ENCODE measurements at places on chromosomes 3 and 15.

DNA sequence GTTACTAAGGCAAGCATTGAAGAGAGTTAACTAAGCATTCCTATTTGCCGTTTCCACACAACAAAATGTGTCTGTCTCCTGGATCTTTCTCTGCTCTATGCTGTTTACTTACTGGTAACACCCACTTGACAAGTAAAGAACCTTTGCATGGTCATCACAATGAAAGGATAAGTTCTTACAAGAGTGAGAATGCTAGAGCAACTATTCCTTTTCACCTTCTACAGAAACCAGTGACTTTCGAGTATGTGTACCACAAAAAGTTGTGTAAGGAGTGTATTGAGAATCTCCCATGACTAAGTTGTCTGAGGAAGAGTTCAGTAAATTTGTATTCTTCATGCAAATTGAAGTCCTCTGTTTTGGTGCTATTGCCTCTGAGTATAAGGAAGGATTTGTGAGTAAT lies 10.8 kb downstream of the TIPARP start:
- DNase-seq = no peak

DNA sequence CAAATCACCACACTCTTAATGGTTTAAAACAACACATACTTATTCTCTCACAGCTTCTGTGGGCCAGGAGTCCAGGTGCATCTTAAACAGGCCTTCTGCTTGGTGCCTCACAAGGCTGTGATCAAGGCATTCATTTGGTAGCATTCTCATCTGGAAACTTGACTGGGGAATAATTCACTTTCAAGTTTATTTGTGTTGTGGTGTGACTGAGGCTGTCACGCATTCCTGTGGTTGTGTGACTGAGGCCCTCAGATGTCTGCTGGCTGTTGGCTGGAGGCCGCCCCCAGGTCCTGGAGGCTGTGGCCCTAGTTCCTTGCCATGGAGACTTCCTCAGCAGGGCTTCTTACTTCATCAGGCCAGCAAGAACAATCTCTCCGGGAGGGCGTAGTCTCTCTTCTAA lies 16.9 kb upstream of the FAM3D start:
- peak; percentile 32 for DNase-seq

GRCh38 chr3:134029256-134029733 lies 430 bp downstream of the SLCO2A1 start:
- no peak for DNase-seq

GRCh38 chr3:99313485-99313884 lies 324.9 kb upstream of the COL8A1 start:
- no peak for DNase-seq

DNA sequence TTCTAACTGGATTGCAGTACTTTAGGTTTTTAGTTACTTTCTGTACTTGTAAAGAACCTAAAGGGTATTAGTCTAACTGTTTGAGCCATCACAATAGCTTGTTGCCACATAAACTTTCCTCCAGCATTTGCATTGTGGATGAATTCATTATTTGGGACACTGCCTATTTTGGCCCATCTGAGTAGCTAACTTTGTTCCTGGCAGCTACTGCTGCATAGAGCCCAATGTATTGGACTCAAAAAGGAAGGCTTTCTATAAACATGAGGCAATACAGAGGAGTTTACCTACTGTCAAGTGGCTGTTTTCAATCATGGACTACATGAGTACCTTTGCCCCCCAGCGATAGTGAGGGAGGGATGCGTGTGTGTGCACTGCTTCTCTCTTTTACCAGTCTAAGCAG lies 1.9 kb downstream of the ROBO2 start:
- no peak for DNase-seq

- no peak for DNase-seq
These were observed 111.5 kb downstream of the FBN1 start for GRCh38 chr15:48533982-48534381.

GRCh38 chr3:37993820-37994638 lies 3.4 kb downstream of the VILL start:
- DNase-seq = peak; percentile 36

DNA sequence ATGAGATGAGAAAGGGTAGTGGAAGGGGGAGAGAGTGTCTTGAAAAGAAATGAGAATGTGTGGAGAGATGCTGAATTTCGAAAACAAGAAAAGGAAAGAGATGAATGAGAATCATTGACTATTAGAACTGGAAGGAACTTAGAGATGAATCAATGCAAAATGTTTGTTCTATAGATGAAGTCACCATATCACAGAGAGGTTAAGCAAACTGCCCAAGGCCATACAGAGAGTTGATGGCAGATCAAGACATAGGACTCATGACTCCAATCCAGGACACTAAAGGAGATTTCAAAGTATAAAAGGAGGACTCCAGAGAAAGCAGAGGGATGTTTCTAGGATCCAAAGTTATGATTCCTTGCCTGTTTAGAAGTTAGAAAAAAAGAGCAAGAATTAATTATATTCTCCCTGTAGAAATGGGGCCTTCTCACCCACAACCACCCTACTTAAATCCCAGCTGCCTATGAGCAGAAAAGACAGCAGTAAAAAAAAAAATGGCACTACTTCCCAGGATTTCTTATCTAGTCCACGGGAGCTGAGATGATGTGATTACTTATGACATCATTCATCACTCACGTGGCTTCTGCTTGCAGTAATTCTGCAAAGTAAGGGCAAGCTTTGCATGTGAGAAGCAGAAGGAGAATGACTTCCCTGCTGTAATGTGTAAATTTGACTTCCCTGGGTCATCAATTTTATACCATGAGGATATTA lies 210.8 kb upstream of the MRPL3 start:
- no peak for DNase-seq

DNA sequence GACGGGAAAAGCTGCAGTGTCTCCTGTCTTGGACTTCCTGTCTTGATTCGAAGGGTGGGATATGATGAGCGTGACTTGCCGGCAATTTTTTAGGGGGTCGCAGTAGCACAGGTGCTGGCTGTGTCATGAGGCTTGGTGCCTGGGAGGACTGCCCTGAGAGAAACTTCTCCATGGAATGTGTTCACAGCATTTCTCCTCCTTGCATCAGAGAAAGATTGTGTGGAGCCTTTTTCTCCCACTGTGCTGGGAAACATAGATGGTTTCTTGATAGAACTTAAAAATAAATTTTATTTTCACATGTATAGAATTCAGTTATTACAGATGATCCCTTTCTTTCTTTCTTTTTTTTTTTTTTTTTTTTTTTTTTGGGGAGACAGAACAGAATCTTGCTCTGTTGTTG lies 121.4 kb downstream of the KLHL25 start:
- DNase-seq = no peak

DNA sequence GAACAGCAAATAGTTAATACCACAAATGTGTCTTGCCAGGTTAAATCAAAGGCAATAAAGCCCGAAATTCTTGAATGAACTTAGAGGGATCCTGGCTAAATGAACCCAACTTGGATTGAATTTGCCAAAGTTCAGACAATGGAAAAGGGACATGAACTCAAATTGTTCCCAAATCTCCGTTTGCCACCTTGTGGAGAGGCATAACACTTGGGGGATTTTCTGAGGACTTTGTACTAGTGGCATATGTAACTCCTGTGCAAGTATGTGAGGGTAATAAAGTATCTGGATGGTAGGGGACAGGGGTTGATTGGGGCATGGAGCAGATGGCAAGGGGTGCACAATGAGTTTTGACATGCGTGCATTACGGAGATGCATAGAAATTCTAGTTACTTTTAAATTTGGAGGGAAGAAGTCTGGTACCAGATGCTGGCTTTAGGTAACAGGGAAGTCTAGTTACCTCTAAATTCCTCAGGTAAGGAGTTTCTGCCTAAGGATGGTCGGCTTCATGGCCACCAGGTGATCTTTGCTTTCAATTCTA lies 1.2 kb upstream of the TCAIM start:
- no peak for DNase-seq

DNA sequence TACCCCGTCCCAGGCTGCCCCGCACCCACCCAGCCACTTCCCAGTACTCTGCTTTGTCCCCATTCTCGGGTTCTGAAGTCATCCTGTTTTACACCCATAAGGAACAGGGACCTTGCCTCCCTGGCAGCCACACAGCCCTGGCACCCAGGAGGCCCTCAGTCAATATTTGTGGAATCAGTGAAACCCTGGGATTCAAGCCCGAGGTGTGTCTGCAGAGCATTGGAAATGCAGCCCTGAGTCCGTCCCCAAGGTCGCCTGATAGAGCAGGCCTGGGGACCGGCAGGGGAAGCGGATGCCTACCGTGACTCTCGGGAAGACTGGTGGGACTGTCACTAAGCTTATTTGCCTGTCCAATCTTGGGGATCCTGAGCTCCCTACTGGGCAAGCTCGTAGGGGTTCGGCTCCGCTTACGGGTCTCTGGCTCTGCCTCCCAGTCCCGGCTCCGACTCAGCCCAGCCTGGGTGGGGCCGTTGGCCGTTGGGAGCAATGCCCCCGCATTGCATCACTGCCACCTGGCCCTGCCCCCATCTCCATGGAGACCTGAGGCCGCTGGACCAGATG lies 64.4 kb upstream of the TAMM41 start:
- DNase-seq = no peak

DNA sequence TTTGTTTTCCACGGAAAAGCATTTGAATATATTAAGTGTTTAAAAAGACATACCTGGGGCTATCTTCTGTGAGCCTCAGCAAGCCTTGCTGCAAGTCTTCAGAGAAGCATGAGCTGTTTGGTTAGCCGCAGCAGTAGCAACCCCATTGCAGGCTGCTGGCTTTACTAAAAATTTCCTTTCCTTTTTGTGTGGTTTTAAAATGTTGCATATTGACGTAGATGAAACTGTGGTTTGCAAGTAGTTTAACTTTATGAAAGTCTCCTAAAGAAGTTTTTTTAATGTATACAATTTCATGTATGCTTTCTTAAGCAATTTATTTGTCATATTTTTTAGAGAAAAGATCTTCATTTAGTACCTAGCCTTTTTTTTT lies at the start of gene GPR171:
Gene GPR171, minus strand, starts transcription at position 166 of the 370 bp plus-strand sequence. CDS start 3,830 bp downstream, outside the sequence.
- DNase-seq = no peak

DNA sequence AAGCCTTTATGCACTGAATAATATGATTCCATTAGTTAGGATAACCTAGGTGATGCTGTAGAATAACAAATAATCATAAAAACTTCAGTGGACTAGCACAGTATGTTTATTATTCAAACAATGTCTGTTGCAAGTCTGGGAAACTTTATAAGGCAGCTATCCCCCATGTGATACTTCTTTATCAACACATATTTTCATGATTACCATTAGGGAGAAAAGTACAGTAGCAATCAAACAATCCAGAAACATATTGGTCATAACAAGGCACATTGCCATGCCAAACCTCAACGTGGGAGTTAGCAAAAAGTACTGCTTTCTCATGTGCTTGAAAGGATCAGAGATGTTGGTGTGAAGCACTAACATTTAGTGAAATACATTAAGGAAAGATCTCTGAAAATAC lies 35.5 kb downstream of the EOMES start:
- peak; percentile 82 for DNase-seq

DNA sequence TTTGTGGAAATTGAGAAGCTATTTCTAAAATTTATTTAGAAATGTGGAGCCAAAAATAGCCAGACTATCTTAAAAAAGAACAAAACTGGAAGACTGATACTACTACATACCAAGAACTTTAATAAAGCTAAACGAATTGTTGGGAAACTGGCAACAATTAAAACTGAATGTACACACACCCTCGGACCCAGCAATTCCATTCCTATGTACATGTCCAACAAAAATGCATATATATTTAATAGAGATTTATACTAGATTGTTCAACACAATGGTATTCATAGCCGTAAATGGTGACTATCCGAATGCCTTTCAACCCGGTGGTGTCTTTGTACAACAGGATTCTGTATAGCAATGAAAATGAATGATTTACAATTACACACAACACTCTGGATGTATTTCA lies 136.5 kb upstream of the RASGRP1 start:
- DNase-seq = no peak

- no peak for DNase-seq
These were observed 592 bp downstream of the RASGRF1 start for GRCh38 chr15:79089890-79090486.

DNA sequence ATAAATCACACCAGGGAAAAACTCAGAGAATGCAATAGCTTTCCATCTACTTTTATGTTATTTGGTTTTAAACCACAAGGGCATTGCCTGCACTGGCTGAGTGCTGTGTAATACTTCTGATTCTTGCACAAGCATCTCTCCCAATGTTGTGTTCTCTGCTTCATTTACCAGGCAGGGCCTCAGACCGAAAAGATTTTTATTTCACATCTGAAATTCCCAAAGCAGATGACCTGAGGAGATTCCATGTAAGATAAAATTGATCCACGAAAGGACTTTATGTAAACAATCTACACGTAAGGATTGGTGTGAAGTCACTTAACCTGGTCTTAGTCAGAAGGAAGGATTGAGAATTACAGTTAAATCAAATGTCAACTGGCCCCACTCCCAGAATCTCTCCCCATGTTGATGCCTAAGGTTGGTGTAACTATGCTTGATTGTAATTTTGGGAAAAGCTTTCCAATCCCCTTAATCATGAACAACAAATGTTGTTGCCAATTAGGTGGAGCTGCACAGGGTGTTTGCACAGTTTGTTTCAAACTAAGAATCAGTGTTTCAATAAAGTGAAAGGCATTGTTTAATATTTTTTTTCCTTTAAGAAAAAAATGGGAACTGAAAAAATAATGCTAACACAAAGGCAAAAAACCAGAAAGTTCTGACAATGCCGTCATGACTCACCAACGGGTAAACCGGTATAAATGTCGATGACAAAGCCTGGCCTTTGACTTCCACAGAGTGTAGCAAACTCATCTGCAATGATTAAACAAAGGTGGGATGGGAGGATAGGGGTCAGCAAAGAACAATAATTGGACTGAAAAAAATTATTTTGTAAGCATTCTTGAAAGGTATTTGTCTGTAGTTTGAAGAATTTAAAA lies 128.6 kb downstream of the DUT start:
- no peak for DNase-seq

DNA sequence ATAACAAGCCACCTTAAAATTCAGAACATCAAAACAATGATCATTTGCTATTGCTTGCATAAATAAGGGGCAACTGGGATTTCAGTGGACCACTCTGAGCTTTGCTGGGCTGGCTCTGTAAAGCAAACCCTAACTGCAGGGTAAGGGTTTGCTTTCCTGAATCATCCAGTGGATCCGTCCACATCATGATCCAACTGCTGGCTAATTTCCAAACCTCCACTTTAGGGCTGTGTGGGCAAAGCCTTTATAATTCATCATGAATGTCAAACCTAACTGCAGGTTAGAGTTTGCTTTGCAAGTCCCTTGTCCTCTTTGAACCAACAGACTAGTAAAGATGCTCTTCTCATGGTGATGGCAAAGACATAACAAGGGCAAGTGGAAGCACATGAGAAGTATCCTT lies 76.1 kb downstream of the SYNPR start:
- DNase-seq = no peak

Measured in non-pigmented ciliary epithelial cell (primary cell).